ENCODE measurements at places on chromosomes 13 and 19. TPM values are rescaled to one million over a fixed set of nuclear protein-coding genes. Genes with fewer than 3 reads are reported as not detected.

- H3K27ac ChIP-seq = no peak overlapping the region
- DNase-seq = no peak
- no peaks in the 10 kb centered on the region for H3K4me1 ChIP-seq
- peaks cover 34% of the 10 kb centered on the region for H3K36me3 ChIP-seq
- H3K27me3 ChIP-seq = peaks cover 3% of the 10 kb centered on the region
Observed at GRCh38 chr19:2353159-2353886, 6.7 kb upstream of the TMPRSS9 start.

Gene RFPL4A
- not detected for total RNA-seq

GRCh38 chr13:59823486-59823885 lies 340.2 kb downstream of the DIAPH3 start:
- H3K36me3 ChIP-seq = no peaks in the 10 kb centered on the region
- peak; percentile 77 for DNase-seq
- H3K4me1 ChIP-seq = peaks cover 3% of the 10 kb centered on the region
- H3K4me3 ChIP-seq = no peak overlapping the region
- H3K27me3 ChIP-seq = no peaks in the 10 kb centered on the region
- H3K27ac ChIP-seq = no peak overlapping the region

Gene ZNF536
- total RNA-seq = not detected

All from IMR-90 (cell line).